ENCODE measurements at places on chromosomes 16 and 17.

DNA sequence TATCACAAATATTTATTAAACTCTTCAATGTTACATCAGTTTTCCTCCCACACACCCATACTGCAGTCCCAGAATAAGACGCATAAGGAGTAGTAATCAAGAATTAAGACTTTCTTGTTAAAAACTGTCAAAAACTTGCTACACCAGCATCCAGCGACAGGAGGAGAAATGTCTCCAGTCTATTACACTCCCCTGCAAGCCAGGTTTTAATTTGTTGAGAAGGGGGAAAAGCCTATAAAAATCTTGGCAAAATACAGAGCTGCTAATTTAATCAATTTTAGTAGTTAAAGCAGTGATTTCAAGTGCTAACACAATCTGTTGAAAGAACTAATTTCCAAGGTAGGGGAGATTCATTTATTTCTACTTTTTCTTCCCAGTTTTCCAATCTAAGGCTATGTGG, 102.0 kb upstream of the MED13 start:
- DNase-seq: no peak
- H3K27ac ChIP-seq: no peak overlapping the region
- H3K4me1 ChIP-seq: no peaks in the 10 kb centered on the region
- no peak overlapping the region for H3K4me3 ChIP-seq
- H3K27me3 ChIP-seq: no peaks in the 10 kb centered on the region

GRCh38 chr17:7235693-7236665, 1.7 kb upstream of the DVL2 start:
- peaks cover 26% of the 10 kb centered on the region for H3K36me3 ChIP-seq
- H3K4me3 ChIP-seq: peak overlapping the region; percentile 99
- H3K4me1 ChIP-seq: peaks cover 54% of the 10 kb centered on the region
- peaks cover 14% of the 10 kb centered on the region for H3K27me3 ChIP-seq
- no peak for DNase-seq

DNA sequence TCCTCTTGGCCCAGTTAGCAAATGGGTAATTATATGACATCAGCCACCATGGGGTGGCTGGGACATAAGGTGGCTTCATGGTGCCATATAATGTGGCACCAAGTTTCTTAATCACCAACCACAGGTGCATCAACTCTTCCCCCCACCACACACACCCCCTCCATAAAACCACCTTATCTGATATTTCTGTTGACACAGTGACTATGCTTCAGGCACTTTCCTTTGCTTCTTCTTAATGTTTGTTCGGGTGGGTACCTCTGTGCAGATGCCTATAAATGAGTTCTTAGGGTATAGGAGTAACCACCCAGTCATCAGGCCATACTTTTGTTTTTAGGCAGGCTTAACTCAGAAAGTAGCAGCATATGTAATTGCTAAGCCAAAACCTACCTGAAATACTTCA, 29.5 kb downstream of the RNF43 start:
- DNase-seq: no peak
- no peaks in the 10 kb centered on the region for H3K27me3 ChIP-seq
- no peaks in the 10 kb centered on the region for H3K36me3 ChIP-seq
- H3K4me3 ChIP-seq: no peak overlapping the region
- H3K4me1 ChIP-seq: peaks cover 26% of the 10 kb centered on the region
- H3K27ac ChIP-seq: no peak overlapping the region

DNA sequence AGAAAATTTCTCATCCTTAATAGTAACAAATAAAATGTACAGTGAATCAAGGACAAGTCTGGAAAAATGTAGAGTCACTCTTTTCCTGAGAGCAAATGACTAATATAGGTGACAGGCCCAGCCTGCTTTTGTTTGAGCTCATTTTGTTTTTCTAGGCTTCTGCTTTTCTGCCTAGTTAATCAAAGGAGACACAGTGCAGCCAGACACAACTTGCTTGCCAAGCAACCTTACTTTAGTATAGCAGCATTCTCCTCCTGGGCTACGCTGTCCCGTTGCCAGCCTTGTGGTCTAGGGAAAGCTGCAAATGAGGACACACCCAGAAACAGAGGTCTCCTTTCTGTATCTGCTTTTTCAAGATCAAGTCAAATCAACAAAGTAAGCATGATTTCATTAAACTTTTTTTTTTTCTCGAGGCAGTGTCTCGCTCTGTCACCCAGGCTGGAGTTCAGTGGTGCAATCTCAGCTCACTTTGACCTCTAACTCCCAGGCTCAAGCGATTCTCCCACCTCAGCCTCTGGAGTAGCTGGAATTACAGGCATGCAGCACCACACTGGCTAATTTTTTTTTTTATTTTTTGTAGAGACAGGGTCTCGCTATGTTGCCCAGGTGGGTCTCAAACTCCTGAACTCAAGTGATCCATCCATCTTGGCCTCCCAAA, 17.2 kb downstream of the GINS3 start:
- H3K4me1 ChIP-seq: no peaks in the 10 kb centered on the region
- DNase-seq: no peak
- H3K27me3 ChIP-seq: no peaks in the 10 kb centered on the region
- peak overlapping the region; percentile 57 for H3K27ac ChIP-seq

- peaks cover 35% of the 10 kb centered on the region for H3K4me1 ChIP-seq
- no peak overlapping the region for H3K4me3 ChIP-seq
- no peaks in the 10 kb centered on the region for H3K36me3 ChIP-seq
Observed at GRCh38 chr17:18161207-18162145, 22.2 kb upstream of the ALKBH5 start.

DNA sequence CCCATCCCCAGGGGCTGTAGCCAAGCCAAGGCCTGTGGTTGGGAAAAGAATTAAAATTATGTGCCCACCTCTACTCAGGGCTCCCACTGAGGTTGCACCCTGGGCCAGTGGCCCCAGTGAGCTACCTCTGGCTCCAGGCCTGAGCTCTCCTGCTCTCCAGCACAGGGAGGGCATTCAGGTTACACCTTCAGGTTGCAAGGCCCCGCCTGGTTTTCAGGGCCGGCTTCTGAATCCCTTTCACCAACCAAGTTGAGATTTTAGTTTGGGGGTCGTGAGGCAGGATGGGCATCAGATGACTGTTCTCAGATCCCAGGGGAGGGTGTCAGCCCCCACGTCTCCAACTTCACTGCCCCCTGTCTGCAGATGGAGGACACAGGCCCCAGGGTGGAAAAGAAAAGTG, 8.0 kb upstream of the KATNB1 start:
- H3K27me3 ChIP-seq: no peaks in the 10 kb centered on the region
- H3K4me1 ChIP-seq: no peaks in the 10 kb centered on the region
- no peak for DNase-seq
- no peak overlapping the region for H3K27ac ChIP-seq
- peaks cover under 1% of the 10 kb centered on the region for H3K36me3 ChIP-seq
